ENCODE measurements at places on chromosomes 4 and X.

- DNase-seq, result no peak
Observed at GRCh38 chr4:140395668-140396067, 22.2 kb downstream of the SCOC start.

DNA sequence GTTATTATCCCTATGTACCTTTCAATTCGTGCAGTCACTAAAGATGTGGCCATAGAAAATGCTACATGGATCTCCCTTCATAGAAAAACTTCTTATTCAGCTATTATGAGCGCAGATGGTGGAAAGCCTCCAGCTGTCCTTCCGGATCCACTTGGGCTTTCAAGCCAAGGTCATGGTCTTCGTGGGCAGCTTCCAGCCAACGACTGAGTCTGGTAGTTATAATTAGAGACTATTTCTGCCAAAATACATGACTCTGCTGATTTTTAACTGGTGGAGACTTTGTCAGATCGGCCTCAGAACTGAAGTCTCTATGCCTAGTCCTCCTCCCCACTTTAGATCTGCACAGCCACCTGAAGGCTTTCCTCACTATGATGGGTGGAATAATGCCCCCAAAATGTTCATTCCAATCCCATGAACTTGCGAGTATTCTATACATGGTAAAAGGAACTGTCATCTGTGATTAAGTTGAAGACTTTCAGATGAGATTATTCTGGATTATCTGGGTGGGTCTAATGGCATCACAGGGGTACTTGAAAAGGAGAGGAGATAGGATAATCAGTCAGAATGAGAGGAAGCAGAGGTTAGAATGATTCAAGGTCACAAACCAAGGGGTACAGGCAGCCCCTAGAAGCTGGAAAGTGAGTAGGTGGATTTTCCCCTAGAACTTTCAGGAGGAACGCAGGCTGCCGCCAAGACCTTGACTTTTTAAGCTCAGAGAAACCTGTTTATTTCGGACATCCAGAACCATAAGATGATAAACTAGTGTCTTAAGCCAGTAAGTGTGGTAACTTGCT, 171.1 kb upstream of the CXCL13 start:
- no peak for DNase-seq

DNA sequence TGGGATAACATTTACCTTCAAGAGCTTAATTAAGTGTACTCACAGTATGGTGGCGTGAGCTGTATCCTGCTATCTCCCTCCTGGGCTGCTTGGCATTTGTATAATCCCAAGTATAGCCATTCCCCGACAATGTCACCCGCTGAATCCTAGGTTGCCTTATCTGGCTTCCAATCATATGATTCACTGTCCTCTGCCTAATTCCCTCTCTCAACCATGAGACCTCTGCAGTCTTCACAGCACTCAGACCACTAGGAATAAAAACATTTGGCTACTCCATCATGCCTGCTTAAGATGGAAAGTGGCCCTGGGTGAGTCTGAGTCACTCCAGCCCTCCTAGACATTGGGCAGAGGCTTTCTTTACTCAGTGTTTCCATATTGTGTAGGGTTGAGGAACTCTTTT, 28.9 kb upstream of the WDFY3 start:
- no peak for DNase-seq

DNA sequence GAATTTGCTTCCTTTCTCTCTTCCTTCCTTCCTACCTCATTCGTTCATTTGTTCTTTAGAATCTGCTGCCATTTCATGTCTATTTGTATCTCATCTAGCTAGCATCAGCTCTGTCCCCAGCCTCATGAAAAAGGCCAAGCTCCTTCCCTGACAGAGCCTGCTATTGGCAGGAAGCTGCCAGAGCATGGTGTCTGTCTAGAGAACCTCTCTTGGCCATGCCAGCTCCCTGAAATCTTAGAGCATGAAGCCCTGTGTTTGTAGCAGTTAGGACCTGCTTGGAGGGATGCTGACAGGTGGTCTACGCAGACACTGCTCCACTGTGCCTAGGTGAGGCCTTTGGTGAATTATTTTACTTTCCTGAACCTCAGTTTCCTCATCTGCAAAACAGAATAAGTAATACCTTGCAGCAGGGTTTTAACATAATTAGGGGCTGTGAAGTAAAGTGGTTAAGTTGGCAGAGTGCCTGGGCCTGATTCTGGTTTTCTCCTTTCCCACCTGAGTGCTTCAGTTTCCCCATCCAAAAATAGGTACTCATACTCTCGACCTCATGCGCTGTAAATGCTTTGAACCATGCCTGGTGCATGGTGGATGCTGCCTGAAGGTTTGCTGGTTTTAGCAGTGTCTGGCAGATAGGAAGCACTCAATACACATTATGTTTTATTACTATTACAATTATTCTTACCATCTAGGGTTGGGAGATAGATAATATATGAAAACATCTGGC, 4.7 kb downstream of the PTTG2 start:
- DNase-seq, result no peak

GRCh38 chr4:87382931-87383330, 8.1 kb downstream of the HSD17B11 start:
- no peak for DNase-seq

GRCh38 chr4:85102606-85103005, 136.1 kb upstream of the WDFY3 start:
- DNase-seq, result no peak

GRCh38 chr4:4270529-4270928, 19.4 kb downstream of the LYAR start:
- no peak for DNase-seq

DNA sequence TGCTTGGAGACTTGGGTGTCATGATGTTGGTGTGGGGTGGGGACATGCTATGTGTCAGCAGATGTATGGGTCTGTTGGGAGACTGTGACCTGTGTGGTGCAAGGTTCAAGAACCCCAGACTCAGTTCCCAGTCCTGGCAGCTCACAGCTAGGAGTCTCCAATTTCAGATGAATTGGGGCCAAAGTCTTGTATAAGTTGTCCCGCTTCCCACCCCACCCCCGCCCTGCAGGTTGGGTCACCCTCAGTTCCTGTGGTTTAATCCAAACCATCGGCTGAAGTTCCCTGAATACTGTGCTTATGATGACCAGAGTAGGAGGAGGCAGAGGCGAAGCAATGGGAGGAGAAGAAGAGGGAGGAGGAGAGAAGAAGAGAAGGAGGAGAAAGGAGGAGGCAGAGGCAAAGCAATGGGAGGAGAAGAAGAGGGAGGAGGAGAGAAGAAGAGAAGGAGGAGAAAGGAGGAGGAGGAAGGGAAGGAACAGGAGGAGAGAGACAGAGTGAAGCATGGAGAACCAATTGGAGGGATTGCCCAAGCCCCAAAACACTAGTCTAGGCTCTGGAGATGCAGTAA, 112.6 kb downstream of the EFNB1 start:
- DNase-seq, result no peak

- DNase-seq, result no peak
Observed at GRCh38 chrX:42708222-42708621, 69.7 kb downstream of the PPP1R2C start.

- no peak for DNase-seq
Observed at GRCh38 chr4:7967063-7967440, 27.4 kb upstream of the AFAP1 start.

DNA sequence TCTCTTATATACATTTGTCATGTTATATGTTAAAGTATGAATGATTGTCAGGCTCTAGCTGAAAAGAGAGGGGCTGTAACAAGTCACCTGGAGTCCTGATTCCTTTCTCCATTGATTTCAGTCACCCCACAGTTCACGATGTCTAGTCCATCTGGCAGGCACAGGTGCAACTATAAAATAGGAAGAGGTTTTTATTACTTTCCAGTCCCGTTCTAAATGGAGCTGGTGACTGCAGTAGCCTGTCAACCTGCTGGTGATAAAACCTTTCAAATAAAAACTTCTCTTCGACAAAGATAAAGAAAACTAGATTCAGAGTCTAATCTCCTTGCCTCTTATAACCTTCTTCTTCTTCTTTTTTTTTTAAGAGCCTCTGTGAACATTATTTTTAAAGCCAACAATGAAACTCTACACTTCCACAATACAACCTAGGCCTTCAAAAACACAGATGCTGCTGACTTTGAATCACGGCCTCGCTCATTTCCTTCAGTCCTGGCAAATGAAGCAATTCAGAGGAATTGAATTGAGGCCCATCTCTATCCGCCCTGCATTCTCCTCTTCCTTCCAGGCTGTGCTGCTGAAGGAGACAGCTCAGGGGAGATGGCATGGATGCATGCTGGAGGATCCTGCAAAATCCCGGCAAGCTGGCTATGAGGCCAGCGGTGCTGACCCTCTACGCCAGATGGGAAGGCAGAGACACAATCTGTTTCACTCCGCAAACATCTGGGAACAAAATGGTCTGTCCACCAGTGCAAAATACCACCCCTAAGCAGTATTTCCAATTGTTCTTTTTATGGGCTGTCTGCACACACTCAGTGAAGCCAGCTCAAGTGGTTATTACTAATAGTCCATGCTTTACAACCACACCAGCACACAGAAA, 27.3 kb upstream of the CDKN2AIP start:
- DNase-seq, result no peak

GRCh38 chrX:8738588-8739189, 6.8 kb upstream of the ANOS1 start:
- no peak for DNase-seq

GRCh38 chrX:136207546-136207945, 43.7 kb downstream of the MAP7D3 start:
- DNase-seq, result no peak

DNA sequence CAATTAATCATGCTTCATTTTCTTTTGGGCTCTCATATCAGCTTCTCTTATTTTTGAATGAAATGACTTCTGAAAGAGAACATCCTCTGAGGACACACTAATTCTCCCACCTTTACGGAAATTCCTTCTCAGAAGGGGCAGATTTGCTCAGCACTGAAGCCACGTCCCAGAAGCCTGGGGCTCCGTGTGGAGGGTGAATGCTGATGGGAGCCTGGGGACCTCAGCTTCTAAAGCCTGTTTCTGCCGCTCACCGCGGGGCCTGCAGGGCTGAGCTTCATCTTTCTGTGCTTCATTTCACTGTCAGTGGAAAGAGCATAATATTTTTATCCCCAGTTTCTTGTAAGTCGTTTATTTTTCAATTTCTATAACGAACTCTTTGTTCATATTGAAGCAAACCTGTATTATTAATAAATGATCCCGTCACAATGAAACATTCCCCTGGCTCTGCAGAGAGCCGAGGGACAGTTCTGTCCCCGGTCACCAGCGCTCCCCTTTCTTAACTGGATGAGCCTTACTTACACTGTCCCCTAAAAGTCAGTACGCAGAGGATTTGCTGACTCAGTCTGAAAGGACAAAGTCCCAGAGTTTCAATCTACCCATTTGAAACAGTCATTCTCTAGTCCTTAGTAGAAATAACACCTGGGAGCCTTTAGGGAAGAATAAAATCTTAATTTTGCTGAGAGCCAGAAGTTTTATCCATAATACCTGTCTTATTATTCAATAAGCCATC, 364.6 kb upstream of the FAT1 start:
- DNase-seq, result no peak

GRCh38 chr4:41851621-41852020, 83.6 kb upstream of the TMEM33 start:
- no peak for DNase-seq

- DNase-seq, result no peak
Observed at GRCh38 chrX:129769467-129770154, 10.1 kb upstream of the SASH3 start.

GRCh38 chr4:25860586-25861279, 2.1 kb downstream of the SEL1L3 start:
- DNase-seq, result no peak

DNA sequence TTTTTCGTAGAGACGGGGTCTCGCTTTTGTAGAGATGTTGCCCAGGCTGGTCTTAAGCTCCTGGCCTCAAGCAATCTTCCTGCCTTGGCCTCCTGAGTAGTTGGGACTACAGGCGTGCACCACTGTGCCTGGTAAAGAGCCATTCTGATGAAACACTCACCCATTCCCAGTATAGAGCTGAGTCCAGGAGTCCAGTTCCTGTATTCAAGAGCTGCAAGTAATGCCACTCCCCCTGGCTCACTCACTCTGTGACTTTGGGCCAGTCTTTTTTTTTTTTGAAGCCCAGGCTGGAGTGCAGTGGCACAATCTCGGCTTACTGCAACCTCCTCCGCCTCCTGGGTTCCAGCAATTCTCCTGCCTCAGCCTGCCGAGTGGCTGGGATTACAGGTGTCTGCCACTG, 3.5 kb downstream of the CCDC22 start:
- DNase-seq, result no peak

DNA sequence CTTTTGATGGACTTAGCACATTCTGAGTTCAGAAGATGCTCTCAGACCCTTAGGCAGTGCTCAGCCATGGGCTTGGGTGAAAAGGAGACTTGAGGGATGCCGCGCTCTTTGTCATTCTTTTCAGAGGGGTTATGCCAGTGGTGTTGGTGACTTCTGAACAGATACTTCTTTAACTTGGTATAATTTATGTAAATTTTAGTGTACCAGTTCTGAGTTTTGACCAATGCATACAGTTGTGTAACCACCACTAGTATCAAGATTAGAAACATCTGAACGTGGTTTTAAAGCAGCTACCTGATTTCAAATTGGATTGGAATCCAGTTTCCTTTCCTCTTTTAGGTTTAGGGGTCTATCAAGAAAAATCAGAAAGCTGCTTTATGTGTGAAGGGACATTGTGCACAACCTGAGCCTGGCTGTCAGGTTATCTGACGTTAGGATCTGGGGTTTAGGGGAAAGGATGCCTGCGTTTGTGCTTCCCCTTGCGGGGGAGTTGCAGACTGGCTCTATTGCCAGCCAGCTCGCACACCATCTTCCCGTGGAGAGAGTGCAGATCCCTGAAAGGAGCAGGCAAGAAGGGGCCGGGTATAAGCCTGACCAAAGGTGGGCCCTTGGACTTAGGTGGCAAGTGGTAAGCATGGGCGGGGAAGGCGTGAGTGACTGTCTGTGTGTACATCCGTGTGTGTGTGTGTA, 19.0 kb downstream of the SMS start:
- DNase-seq, result peak; percentile 37

DNA sequence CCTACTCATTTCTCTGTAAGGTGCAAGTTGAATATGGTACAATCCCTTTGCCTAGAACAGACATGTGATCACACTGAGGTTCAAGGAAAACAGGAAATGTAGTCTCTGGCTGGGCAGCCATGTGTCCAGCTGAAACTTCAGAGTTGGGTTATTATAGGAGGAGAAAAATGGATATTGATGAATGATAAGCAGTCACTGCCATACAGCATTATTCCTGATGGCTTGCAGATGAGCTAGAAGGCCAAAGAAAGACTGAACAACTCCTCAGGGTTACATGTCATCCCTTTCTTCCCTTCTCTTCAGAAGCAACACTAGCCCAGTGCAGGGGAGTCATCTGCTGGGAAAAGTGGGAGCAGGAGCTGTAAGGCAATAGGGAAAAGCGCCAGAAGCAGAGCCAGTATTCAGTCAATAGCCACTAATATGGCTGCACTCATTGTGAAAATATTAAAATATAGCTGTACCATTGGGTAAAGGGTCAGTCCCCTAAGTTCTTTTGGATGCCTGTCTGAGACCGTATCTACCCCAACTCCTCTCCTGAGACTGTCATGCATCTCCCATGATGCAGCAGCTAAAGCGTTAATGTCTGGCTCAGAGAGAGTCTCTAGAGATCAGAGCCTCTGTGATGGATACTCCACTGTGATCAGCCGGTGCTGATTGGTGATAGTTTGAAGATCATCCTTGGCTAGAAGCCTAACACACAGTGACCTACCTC, 20.5 kb downstream of the PHOX2B start:
- DNase-seq, result no peak

GRCh38 chr4:182531555-182532162, 288.5 kb downstream of the TENM3 start:
- no peak for DNase-seq
